Activated T-cell treated with anti-CD3 and anti-CD28 coated beads, Interleukin-2, amount 50 U/mL, for 24 hours (primary cell): ENCODE measurements at places on chromosomes 7 and 10.

DNA sequence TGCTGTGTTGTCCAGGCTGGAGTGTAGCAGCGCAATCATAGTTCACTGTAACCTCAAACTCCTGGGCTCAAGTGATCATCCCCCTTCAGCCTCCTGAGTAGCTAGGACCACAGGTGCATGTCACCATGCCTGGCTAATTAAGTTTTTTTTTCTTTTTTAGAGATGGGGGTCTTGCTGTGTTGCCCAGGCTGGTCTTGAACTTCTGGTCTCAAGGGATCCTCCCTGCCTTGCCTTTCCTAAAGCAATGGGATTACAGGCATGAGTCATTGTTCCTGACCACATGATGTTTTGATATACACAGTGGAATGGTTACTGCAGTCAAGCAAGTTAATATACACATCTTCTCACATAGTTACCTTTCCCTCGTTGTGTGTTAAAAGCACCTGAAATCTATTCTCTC, 140.3 kb downstream of the GPR85 start:
- no peak for DNase-seq

DNA sequence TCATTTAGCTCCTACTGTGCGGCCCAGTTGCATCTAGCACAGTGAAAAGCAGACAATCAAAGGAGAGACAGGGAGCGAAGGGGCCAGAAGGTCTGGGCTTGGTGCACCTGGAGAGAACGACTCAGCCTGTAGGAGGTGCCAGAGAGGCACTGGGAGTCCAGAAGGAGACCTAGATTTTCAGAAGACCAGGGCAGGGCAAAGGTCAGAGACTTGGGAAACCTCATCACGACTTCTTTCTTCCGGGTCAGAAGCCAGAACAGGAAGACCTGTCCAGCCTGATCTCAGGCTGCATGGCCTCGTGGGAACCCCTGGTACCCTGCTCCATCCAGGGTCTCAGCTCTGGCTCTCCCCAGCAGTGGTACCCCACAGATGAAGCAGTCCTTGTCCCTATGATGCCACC, 5.2 kb downstream of the AGAP3 start:
- DNase-seq, result no peak

DNA sequence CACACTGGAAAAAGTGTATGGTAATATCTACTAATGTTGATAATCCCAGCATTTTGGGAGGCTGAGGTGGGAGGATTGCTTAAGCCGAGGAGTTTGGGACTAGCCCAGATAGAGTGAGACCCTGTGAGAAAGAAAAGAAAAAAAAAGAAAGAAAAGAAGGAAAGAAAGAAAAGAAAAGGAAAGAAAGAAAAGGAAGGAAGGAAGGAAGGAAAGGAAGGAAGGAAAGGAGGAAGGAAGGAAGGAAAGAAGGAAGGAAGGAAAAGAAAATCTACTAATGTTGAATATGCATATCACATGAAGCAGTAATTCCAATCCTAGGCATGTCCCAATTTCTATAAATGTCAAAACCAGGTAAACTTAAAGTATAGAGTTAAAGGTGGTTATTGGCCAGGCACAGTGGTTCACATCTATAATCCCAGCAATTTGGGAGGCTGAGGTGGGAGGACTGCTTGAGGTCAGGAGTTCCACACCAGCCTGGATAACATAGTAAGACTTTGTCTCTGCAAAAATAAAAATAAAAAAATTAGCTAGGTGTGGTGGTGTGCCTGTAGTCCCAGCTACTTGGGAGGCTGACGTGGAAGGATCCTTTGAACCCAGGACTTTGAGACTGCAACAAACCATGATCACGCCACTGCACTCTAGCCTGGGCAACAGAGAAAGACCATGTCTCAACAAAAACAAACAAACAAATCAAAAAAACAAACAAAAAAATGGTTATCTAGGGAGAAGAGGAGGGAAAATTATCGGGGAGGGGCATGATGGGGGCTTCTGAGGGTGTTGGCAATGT, 5.2 kb upstream of the KAZALD1 start:
- DNase-seq, result no peak

- DNase-seq, result no peak
These were observed 187.3 kb upstream of the AUTS2 start for GRCh38 chr7:69411018-69411417.

DNA sequence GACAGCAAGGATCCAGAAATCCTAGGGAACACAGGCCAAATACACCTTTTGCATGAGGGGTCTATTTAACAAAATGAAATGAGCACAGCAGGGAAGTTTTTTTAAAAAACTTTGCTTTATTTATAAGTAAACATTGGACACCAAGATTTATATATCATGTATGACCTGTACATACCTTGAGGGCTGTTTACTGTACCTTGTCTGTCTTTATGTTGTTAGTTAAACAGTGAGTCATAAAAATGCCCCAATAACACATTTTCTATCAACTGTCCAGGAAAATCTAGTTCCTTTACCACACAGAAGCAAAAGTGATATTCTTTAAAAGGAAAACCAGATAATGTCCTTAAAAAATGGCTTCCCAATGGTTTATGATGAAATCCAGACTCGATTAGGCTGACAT, 45.1 kb upstream of the AGR3 start:
- no peak for DNase-seq

DNA sequence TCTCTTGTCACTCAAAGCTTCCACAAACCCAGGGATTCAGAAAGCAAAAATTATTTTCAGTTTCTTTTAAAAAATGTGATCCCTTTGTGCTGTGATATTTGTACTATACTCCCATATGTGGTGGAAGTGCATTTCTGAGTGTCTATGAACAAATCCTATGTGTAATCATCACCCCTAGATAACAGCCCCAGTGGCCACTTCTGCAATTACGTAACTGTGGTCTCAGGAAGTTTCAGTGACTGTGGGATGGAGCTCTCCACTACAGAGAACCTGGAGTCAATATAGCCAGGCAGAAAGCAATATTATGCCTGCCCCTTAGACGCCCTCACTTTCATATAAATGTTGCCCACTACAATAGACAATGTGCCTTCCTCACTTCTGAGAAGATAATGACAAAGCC, 1101.7 kb upstream of the GHITM start:
- DNase-seq, result no peak

DNA sequence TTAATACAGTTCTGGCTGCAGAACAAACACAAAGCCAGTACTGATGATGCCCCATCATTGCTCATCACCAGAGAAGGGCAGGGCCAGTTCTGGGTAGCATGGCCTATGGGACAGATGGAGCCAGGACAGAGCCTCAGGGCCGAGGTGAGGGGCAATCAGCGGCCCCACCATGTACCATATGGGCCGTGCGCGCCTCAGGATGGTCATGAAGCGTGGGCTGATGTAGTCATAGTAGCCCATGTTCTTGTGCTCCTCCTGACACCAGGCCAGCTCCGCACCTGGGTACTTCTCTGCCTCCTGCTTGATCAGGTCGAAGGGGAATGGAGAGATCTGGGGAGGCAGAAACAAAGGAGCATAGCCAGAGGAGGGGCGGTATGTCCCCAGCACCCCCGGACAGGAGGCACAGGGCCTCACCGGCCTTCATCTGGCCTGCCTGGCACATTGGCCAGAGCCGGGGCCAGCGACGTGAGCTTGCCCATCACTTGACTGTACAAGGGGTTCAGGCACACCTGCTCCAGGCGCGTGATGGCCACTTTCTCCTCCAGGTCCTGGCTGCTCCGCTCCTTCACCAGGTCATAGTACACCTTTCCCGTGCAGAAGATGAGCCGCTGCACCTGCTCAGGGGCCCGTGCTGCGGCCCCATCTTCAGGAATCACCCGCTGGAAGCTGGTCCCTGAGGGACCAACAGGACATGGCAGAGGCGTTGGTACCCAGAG, 26.1 kb downstream of the OGDHL start:
- DNase-seq, result no peak

DNA sequence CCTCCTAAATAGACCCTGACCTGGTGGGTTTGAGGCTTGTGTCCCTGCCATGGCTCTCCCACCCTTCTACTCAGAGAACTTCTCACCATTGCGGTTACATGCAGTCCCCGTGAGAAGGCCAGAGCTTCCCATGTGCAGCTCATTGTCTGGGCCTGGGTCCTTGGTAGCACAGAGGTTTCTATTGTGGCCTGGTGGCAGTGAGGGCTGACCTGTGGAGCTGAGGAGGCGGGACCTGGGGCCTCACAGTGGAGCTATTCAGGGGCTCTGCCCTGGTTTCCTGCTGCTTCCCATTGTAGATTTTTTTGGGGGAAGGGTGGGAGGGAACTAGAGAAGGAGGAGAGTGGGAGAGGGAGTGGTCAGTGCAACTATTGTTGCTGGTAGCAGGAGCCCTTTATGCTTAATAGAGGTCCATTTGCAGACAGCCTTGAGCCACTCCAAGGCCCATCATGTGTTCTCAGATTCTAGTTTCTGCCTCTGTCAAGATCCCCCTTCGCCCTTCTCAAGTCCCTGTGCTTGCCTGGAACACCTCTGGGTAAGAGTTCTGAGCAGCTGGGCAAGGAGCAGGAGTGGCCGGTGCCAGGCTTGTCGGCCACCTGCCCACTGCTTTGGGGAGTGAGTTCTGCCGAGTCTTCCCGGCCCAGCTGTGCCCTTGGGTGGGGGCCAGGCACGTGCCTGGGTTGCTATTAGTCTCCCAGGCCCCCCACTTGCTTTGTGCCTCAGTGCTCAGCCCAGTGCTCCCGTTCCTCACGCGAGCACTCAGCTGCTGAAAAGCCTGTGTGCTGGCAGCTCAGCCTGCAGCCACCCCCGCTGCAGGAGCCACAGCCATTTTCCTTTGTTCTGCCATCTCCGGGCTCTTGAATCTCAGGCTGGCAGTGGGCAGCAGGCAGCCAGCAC, 10.7 kb downstream of the TSPAN14 start:
- no peak for DNase-seq

DNA sequence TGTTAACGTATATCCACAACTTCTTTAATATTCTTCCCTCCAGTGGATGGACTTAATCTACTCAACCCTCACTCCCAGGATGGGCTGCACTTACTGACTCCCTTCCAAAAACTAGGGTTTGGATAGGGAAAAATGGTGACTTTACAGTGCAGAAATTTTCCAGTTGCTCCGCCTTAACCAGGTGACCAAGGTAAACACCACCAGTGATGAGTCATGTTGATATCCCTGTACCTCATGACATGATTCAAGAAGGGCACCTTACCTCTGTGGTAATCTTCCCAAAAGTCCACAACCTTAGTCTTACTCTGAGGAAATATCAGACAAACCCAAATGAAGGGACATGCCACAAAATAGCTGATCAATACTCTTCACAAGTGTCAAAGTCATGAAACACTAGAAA, 3.5 kb upstream of the GSTK1 start:
- no peak for DNase-seq

DNA sequence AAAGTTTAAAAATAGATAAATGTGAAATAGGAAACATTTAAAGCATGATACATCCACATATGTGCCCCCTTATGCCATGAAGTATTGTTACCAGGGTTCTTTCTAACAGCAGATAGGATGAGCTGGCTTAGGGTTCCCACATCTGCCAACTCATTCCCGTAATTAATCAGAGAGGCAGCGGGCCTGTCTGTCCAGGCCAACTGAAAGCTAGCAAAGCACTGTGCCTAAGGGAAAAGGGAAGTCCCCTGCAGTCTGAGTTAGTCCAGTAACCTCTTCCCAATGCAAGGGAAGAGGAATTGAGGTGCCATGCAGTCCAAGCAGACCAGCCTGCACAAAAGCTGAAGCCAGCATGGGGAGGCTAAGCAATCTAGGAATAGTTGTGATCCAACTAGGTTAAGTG, 18.3 kb upstream of the ZC3HAV1L start:
- DNase-seq, result no peak

- DNase-seq, result no peak
These were observed 244.1 kb downstream of the POLR1F start for GRCh38 chr7:19464751-19465150.

DNA sequence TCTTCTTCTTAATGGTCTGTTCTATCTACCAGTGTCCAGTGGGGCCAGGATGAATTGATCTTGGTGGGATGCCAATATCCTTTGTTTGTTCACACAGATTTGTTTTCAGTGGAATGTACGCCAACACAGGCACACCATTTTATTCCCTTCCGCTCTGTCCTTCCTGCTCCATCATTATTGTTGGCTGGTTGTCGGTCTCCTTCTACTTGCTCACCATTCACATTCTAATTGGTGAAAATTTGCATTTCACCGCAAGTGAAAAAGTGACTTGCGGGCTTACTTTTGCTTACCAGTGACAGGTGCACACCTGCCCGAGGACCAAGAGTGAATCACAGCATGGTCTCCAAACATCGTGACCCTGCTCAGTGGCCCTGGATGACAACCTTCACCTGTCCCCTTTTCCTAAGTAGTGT, 148.3 kb downstream of the NOC3L start:
- no peak for DNase-seq

GRCh38 chr7:455110-455928, 64.3 kb downstream of the PDGFA start:
- no peak for DNase-seq

- no peak for DNase-seq
These were observed at the start of gene AGR3 for GRCh38 chr7:16881844-16882243. Gene AGR3, minus strand, starts transcription at chr7:16881983. Its CDS starts 3,365 bp downstream, at chr7:16878618.

DNA sequence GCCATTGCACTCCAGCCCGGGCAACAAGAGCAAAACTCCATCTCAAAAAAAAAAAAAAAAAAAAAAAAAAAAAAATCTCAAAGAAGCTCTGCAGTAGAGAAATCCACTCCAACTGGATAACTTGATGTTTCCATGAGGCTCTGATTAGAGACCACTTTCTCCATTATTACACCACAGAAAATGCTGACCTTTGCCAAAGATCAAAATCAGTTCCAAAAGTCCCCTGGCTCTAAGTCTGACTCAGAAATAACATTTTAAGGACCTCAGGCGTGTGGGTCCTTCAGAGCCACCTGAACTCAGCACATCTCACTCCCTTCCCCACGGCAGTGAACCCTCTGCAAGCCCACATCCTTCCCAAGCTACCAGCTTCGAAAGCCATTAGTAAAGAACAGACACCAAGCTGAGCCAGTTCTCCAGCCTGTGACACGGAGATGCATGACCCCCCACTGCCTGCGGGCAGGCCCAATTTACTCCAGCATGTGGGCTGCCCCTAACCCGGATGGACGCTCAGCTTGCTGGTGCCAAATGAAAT, 13.8 kb upstream of the TMEM120A start:
- DNase-seq, result no peak

DNA sequence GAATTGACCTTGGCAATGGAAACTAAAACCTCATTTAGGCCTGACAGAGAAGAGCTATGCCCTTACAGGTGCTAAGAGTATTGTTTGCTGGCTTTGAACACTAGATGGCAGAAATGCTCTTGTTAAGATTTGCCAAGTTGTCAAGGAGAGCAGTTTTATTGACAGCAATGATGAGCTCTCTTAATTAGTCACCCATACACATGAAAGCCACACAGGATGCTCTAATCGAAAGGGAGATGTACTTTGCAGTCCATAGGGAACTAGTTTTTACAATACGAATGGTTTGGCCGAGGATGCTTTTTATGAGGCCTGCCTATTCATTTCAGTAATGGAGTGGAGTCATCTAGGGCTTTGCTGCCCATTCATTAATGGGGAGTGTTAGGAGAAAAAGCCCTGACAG, 45.4 kb upstream of the MBL2 start:
- no peak for DNase-seq

- DNase-seq, result no peak
These were observed 60.9 kb downstream of the SLC35B4 start for GRCh38 chr7:134255814-134256213.

DNA sequence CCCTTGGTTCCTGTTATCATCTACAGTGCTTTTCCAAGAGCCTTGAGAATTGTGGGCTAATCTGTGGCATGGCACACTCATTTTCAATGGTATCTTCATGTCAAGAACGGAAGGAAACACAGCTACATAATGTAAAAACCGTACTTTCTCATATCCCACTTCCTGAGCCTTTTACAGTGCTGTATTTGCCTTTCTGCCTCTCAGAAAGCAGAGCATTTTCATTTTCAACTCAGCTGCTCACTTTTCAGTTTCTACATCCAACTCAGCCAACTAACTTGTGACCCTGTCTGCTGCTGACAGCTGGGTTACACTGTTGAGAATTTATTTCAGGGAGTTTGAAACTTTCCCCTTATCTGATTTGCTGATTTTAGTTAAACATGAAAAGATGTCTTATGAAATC, 875.8 kb upstream of the KCND2 start:
- no peak for DNase-seq
